ENCODE measurements at places on chromosomes 2 and 18.

DNA sequence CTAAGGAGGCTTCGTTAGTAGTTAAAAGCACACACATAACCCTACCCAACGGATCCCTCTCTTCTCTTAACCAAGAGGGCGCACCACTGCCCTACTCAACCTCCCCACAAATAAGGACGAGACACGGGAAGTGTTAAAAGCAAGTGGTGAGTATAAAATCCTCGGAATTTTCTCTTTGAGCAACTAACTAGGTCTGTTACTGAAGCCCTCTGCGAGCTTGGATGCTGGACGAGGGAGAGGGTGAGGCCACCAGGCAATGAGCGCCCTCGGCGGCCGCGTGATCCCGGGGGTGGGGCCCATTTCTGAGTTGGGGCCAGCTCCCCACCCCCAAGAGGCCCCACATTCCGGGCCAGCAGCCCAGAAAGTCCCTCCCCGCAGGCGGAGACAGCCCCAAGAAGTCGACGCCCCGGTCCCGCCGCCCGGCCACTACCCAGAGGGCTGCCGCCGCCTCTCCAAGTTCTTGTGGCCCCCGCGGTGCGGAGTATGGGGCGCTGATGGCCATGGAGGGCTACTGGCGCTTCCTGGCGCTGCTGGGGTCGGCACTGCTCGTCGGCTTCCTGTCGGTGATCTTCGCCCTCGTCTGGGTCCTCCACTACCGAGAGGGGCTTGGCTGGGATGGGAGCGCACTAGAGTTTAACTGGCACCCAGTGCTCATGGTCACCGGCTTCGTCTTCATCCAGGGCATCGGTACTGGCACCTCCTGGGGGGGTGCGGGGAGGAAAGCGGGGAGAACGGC is at the start of gene CYBRD1:
Gene CYBRD1, plus strand, starts transcription at position 423 of the 736 bp plus-strand sequence. Its CDS starts 72 bp downstream, at position 495.
- DNase-seq: no peak

- no peak for DNase-seq
Measured at GRCh38 chr2:98020516-98020915, 24.8 kb upstream of the TMEM131 start.

- DNase-seq: peak; percentile 71
Measured at GRCh38 chr2:179898873-179899272, 37.5 kb upstream of the ZNF385B start.

GRCh38 chr2:110886826-110887573 is 154.6 kb downstream of the ACOXL start:
- DNase-seq: no peak

- no peak for DNase-seq
Measured at GRCh38 chr2:7027411-7027810, 110.2 kb downstream of the RNF144A start.

- no peak for DNase-seq
Measured at GRCh38 chr2:21773168-21773567, 649.4 kb downstream of the TDRD15 start.

DNA sequence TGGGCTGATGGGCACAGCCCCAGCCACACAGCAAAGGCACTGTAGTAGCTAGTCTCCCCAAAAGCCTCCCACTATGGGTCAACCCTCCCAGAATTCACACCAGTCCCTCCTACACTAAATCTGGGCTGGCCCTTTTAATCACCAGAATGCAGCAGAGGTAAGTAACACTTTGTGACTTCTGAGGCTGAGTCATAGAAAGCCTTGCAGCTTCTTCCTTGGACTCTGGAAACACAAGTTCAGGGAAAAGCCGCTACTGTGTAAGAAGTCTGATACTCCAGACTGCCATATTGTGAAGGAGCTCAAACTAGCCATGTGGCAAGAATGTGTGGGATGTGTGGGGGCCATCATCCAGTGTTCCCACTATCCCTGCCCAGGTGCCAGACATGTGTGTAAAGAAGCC is 19.0 kb upstream of the SIX2 start:
- no peak for DNase-seq

- no peak for DNase-seq
Measured at GRCh38 chr2:100012561-100012960, 129.8 kb downstream of the AFF3 start.
